ENCODE measurements at places on chromosomes 12 and 14.

DNA sequence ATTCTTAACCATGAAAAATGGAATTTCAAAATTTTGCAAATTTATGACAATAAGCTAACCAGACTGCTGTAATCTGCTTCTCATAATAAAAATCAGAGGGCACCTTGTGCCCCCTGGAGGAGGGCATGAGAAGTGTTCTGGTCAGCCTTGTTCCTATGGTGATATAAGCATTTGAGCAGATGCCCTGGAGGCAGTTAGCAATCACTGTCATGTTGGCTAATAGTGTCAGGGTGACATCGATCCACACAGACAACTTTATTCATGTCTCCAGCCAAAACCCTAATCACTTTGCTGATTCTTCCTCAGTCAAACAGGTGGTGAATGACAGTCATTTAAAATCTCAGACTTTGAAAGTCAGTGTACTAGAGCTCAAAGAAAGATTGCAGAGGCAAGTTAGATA, 943.0 kb downstream of the GALC start:
- no peak for DNase-seq

DNA sequence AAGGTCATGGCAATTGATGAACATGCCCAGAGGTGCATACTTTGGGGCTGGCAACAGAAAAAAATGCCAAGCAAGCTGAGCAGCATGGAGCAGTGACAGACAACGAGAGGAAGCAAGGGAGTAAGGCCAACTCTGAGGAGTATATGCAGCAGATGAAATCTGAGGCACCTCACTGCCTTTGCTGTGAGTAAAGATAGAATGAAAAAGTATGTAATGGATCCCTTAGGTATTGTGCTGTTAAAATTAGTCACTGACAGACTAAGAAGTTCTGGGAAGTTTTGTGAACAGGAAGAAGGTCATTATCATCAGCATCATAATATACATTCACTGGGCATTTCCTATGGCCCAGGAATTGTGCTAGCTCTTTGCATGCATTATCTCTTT, 269.9 kb downstream of the DUSP6 start:
- no peak for DNase-seq

DNA sequence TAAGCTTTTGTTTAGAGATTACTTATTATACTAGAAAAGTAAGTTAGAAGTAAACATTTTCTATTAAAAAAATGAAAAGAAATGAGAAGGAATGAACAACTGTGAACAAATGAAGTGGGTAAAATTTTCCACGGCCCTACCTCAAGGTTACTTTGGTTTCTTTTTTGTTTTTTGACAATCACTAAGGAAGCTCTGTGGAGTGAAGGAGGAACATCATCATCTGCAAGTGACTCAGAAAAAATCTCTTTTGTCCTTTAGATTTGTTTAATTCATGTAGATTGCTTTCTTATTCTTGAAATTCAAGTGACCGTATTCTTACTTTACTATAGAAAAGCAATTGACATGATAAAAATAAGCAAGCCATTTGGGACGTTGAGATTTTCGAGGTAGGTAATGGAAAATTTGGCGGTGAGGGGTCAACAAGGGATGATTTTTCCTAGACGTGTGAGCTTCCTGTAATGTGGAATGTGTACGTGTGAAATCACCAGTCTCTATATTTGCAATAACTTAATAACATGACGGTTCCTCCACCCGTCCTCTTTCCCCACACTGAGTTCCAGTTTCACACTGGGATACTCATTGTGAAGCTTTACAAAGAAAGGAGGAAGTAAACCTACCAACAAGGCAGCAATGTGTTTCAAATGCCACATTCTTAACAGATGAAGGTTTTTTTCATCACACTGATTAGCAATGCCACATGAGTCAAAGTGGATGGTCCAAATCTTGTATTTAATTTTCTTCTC, 62.3 kb upstream of the EGLN3 start:
- no peak for DNase-seq

DNA sequence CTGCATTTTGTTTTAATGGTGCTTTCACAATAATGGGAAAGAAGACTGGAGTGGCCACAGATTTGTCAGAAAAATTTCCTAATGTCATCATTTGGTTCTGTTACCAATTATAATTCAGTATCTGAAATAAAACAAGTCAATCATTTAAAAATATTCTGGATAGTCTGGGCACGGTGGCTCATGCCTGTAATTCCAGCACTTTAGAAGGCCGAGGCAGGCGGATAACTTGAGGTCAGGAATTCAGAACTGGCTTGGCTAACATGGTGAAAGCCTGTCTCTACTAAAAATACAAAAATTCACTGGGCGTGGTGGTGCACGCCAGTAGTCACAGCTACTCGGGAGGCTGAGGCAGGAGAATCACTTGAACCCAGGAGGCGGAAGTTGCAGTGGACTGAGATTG, 4.0 kb upstream of the LIMA1 start:
- no peak for DNase-seq
